Stimulated activated CD4-positive, alpha-beta T cell treated with anti-CD3 and anti-CD28 coated beads, Interleukin-15, amount 100 ng/mL, for 48 hours (primary cell): ENCODE measurements at places on chromosomes 1 and 21.

DNA sequence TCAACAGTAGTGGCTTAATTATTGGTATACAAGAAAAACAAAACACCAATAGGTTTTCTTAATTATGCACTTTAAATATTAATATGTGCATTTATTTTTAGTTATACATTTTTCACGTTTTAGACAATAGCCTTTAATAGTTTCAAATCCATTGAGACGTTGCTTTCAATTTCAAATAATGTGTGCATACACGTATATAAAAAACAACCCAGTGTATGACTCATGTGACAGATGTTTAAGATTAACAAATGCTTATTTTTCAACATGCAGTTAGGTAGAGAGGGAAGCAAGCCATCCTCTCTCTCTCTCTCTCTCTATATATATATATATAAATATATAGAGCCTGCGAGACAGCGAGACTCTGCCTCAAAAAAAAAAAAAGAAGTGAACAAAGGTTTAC is 24.3 kb downstream of the EYA3 start:
- DNase-seq, result no peak

- DNase-seq, result peak; percentile 47
Observed at GRCh38 chr1:207077470-207078377, 10.9 kb upstream of the C4BPB start.

- no peak for DNase-seq
Observed at GRCh38 chr1:190416239-190416638, 61.4 kb downstream of the BRINP3 start.

GRCh38 chr1:166233750-166234366 is 67.1 kb upstream of the FAM78B start:
- DNase-seq, result no peak

- no peak for DNase-seq
Observed at GRCh38 chr1:19903621-19904020, 19.8 kb downstream of the PLA2G2E start.

GRCh38 chr1:23591460-23592208 is 32.3 kb upstream of the ID3 start:
- peak; percentile 58 for DNase-seq

- DNase-seq, result no peak
Observed at GRCh38 chr1:8097077-8097799, 71.1 kb upstream of the ERRFI1 start.

GRCh38 chr1:165843304-165843703 is 15.9 kb downstream of the UCK2 start:
- DNase-seq, result no peak

- no peak for DNase-seq
Observed at GRCh38 chr1:167065471-167065870, 24.7 kb downstream of the GPA33 start.

DNA sequence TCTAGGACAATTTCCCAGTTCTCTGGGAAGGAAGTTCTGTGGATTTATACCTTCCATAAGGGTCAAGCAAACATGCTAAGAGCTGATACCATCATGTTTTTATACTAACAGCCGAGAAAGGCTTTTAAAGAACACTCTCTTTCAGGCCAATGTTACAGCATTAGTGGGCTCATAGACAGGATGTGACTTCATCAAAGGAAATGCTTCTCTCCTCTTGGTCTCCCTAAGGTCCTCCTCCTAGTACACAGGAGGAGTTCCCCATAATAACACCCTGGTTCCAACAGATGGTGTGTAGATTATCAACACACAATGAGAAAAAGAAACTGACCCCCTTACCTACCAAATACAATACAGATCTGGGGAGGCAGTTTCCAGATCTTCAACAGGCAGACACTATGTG is 26.7 kb upstream of the GLIS1 start:
- DNase-seq, result no peak

- no peak for DNase-seq
Observed at GRCh38 chr1:186658999-186659398, 21.2 kb downstream of the PTGS2 start.

- DNase-seq, result no peak
Observed at GRCh38 chr1:21337928-21338572, 47.8 kb upstream of the ECE1 start.

GRCh38 chr1:2474933-2475371 is 1.1 kb upstream of the PLCH2 start:
- no peak for DNase-seq

DNA sequence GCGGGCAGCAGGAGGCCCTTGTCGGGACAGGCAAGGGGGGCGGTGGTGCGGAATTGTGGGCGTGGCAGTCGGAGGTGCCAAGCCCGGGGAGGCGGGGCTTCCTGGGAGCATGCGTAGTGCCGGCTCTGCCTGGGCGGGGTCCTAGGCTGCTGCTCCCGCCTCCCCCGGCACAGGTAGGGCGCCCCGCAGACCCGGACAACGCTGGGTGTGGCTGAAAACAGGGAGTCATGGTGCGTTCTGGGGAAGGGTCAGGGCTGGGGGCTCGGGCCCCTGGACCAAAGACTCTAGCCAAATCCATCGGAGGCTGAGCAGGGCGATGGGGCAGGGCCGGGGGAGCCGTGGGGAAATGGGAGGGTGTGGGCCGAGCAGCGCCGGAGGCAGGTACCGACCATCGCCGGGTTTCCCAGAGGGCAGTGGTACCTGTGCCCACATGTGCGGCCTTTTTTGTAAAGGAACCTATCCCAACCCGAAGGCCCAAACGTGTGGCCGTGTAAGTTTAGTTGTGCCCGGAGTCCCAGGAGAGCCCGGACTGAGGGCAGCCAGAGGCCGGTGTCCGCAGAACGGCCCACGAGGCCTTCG is 231.9 kb downstream of the SDCCAG8 start:
- DNase-seq, result no peak

GRCh38 chr1:237975376-237975775 is 84.7 kb upstream of the ZP4 start:
- DNase-seq, result no peak

DNA sequence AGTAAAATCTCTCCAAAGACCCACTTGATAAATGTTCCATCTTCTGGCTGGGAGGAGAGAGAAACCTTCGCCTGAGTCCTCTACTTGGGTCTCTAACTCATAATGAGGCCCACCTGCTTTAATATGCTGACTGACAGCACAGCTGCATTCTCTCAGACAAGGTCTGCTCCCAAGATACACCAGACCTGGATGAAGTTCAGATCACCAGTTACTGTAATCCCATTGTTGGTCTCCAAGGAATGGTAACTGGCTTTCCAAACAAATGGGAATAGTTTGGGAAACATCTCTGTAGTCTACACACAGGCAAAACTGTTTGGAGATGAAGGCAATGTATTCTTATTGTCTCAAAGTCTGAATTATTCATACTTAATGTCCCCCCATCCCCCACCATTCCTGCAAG is 27.9 kb upstream of the COL24A1 start:
- DNase-seq, result no peak

- DNase-seq, result no peak
Observed at GRCh38 chr1:202501281-202501680, 152.8 kb downstream of the PPP1R12B start.

DNA sequence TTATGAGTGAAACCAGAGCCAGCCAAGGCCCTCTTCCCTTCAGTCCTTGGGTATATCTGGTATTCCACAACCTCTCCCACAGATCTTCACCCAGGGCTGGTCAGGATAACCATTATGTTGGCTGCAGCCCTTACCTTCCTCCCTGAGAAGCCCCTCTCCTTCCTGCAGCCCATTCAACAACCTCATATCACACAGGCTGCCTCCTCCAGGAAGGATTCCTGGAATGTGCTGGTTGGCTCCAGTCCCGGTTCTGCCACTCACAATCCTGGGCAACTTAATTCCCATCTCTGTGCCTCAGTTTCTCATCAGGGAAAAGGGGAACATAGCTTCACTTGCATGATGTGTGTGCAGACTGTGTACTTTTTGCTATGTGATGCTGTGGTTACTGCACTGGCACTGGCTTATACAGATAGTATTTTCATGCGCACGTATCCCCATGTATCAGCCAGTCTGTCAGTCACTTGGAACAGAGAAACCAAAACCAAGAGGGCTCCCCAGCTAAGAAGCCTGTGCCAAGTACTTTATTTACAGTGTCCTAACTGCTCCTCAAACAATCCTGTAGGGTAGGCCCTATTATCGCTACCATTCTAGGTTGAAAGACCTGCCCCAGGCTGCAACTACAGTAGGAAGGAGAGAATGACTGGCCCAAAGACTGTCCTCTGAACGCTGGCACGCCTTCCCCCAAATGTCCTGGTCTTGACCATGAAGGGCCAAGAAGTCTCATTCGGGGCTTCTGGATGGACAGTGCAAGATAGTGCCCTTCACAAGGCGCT is 39.9 kb upstream of the PPP1R15B start:
- DNase-seq, result no peak

- no peak for DNase-seq
Observed at GRCh38 chr1:60283690-60284089, 210.1 kb upstream of the C1orf87 start.

- no peak for DNase-seq
Observed at GRCh38 chr1:27004471-27005165, 8.0 kb downstream of the TENT5B start.

DNA sequence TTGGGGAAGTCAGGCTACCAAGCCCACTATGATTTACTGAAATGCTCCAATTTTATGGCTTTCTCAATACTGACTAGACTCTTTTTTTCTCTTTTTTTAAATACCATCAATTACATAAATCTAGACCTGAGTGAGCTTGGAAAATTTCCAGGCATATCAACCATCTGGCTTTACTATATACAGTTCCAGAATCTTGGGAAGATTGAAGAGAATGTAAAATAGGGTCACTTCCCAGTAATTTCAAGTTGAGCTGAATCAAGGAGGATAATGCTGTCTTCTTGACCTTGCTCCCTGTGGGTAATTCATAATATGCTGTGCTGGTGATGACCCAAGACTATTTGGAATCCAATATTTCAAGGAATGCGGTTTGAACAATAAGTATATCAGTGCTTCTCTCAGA is 108.1 kb downstream of the MAP3K21 start:
- no peak for DNase-seq

- no peak for DNase-seq
Observed at GRCh38 chr21:16117851-16118590, 388.2 kb downstream of the USP25 start.

GRCh38 chr1:194568610-194569009 is 1382.2 kb upstream of the B3GALT2 start:
- DNase-seq, result no peak

DNA sequence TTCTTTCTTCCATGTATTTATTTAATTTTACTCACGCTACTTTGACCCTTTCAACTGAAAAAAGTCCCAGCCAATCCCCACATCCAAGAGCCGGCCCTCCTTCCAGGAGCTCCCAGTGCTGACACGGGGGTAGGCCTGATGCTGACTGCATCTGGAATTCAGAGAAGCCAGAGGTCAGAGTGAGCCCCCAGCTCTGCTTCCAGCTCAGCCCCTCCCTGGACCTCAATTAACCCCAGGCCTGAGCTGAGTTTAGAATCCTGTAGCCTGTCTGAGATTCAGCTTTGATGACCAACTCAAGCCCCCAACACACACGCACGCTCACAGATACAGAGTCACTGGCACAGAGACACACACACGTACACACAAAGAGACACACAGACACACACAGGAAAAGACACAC is 247.9 kb downstream of the NPHP4 start:
- no peak for DNase-seq
